Astrocyte of the hippocampus (primary cell): ENCODE measurements at places on chromosomes 7 and 10.

DNA sequence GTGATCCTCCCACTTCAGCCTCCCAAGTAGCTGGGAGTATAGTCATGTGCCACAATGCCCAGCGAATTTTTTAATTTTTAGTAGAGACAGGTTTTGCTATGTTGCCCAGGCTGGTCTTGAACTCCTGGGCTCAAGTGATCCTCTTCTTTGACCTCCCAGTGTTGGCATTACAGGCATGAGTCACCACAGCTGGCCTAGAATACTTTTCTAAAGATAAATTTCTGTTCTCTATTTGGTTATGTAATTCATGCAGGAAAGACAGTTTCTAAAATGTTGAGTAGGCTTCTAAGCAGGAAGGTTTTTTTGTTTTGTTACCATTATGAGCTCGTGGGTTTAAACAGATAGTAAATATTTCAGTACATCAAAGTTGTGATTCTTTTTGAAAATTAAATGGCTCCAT, 5.0 kb downstream of the RBAK start:
- DNase-seq, result no peak

GRCh38 chr10:79298403-79299244, 48.6 kb upstream of the PPIF start:
- peak; percentile 94 for DNase-seq

DNA sequence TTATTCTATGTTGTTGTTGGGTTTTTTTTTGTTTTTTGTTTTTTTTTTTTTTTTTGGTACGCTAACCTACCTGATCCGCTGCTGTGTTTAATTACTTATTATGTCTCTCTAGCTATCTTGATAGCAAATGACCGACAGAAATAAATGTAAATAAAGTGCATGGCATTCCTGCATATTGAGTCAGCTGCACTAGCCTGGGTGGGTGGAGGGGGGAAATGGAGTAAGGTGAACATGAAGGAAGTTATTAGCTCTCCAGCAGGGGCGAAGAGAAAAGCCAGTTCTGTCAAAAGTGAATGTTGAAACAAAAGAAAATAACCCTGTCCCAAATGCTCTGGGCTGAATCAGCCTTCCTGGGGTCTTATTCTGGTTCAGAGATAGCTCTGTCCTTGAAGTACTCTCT, 210.7 kb upstream of the MDFIC start:
- peak; percentile 46 for DNase-seq

GRCh38 chr10:61754587-61755550, 92.1 kb downstream of the CABCOCO1 start:
- DNase-seq, result peak; percentile 55

GRCh38 chr10:71735709-71736569, 16.4 kb upstream of the C10orf105 start:
- no peak for DNase-seq

- no peak for DNase-seq
These were observed 27.6 kb downstream of the AMZ1 start for GRCh38 chr7:2715341-2716231.

GRCh38 chr7:153835103-153835502, 217.1 kb upstream of the DPP6 start:
- DNase-seq, result no peak

GRCh38 chr10:92027141-92027540, 103.6 kb downstream of the BTAF1 start:
- no peak for DNase-seq

- DNase-seq, result peak; percentile 46
These were observed 6.0 kb upstream of the REEP3 start for GRCh38 chr10:63515002-63515763.

DNA sequence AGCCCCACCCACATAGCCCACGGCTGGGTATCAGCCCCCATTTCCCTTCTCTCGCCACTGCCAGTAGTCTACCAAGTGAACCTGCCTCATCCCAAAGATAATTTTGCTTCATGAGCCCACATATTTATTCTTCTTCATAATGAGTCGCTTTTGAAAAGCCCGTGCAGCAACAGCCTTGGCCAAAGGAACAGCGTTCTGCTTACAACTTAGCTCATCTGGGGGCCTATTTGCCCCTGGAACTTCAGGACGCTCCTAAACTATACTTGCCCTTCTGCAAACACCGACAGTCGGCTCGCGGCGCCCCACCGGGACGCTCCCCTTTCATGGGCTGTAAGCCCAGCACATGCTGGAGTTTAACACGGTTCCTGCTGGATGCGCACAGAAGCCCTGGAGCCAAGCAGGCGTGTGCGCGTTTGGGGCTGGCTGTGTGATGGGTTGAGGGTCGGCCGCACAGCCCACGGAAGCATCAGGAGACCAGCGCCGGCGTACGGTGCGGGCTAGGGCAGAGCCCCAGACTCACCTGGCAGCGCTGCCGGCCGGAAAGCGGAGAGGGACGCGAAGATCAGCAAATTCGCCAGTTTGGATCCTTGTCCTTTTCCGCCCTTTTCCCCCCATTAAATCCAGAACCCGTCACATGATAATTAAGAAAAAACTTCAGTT, 370 bp downstream of the TMEM60 start:
- DNase-seq, result no peak

- DNase-seq, result peak; percentile 93
These were observed 110.7 kb downstream of the AKR1D1 start for GRCh38 chr7:138186951-138187351.

GRCh38 chr10:85946713-85947326, 419.8 kb downstream of the GRID1 start:
- DNase-seq, result no peak

DNA sequence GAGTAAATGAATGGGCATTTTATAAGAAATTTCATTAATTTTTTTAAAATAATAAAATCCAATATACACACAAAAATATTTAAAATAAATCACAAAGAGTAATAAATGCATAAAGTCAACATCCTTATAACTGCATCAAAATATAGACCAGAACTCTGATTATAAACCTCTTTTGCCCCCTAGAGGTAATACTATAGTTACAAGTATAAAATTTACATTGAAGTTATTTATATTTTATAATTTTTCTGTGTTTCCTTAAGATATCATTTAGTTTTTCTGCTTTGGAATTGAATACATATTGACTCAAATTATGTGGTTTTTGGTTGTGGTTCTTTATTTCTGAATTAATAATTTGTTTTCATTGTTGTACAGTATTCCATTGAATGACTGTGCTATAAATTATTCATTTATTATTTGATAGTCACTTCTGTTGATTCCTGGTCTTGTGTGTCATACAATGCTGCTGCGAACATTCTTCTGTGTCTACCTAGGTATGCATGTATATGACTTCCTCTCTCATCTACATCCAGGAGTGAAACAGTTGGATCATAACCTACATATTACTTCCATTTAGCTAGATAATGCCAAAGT, 673.6 kb downstream of the IPMK start:
- no peak for DNase-seq

DNA sequence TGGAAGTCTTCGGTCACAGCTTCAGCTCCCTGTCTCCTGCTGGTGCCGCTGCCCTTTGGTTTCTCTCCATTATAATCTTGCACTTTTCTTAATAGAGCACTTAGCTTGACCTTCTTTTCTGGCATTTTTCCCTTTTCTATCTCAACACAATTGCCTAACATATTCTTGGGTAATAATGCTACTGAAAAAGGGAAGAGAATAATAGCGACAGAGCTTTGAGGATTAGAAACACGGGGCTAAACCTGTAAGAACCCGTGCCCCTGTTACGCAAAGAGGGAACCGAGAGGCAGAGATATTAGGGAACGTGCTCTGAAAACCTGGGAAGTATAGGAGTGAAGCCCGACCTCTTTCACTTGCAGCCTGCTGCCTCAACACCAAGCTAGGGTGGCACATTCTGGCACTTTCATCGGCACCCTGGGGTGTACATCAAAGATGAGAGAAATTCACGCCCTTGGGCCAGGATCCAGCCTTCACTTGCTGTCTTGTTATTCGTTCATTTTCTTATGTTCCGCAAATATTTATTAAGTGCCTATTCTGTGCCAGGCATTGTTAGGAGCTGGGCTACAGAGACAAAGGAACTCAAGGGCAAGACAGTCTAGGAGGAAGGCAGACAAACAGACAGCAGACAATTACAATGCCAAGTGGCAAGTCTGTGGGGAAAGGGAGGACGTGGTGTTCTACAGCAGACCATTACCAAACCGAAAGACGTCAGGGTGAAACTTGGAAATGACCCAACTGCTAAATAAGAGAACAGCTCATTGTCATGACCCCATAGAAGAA, 33.0 kb upstream of the GALNTL5 start:
- no peak for DNase-seq

GRCh38 chr10:78009662-78010061, 19.7 kb downstream of the POLR3A start:
- no peak for DNase-seq

- DNase-seq, result peak; percentile 8
These were observed 99.6 kb downstream of the ZMYND11 start for GRCh38 chr10:234708-235406.

DNA sequence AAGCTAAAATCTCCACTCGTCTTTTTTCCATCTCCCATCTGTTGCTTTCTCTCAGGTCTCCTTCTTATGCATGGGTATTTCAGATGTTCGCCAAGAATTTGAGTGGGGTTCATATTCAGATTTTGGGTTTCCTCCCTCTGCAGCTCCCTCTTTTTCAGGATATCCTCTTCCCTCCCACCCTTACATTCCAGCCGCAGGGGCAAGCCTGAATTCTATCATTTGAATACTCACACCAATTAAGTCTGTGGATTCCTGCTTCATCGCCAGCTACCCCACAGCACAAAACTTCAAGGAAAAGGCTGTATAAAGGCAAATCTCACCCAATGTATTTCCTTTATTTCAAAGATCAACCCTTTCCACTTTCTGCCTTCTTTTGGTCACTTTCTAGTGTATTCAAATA, 41.6 kb upstream of the FOXI2 start:
- DNase-seq, result no peak

DNA sequence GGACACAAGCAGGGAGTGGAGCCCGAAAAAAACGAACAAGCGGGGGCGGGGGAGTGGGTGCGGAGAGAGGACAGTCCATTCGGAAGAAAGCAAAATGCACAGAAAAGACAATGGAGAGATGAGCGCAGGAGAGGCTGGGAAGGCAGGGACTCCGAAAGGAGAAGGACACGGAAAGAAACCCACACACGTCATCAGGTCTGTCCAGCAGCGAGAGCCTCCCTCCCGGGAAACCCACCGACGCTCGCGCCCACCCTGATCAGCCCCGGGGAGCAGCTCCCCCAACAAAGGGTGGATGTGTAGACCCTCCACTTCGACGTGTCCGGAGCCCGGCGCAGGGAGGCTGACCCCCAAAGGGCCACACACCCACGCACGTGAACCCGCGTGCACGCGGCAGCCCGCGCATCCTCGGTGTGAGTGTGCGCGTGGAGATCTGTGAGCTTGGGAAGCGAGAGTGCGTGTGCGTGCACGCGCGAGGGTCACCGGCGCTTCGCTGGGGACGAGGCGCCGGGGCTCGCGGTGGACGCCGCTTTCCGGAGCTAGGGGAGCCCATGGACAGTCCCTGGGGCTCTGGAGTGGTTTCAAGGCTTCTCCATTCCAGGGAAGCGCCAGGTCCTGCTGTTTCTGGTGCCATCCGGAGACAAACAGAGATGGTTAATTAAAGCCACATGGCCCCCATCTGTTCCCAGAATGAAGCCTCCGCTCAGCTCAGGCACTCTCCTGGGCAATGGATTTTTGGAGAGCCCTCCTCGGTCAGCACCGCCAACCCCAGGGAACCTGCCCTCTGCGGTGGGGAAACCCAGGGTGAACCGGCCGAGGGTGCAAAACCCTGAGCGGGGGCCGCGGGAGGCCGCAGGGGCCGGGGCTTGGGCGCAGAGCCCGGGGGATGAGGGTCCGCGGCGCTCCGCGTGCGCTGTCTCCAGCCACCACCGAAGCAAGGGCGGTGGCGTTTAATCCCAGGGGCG, 916 bp downstream of the LAMB1 start:
- peak; percentile 57 for DNase-seq

- no peak for DNase-seq
These were observed 31.6 kb downstream of the CHAT start for GRCh38 chr10:49645417-49645816.

DNA sequence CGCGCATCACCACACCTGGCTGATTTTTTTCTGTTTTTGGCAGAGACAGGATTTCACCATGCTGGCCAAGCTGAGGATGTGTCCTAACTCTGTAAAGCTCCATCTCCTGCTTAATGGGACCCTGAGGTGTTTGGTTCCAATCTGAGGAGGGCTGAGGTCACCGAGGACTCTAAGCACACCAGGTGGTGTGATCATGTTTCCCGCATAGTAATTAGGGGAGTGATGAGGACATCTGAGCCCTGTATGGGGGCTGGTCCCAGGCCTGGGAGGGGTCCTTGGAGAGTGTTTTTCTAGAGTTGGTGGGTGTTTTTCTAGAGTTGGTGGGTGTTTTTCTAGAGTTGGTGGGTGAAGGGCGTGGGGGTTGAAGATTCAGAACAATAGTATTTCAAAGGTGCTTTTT, 3.0 kb upstream of the ABHD11 start:
- DNase-seq, result no peak

DNA sequence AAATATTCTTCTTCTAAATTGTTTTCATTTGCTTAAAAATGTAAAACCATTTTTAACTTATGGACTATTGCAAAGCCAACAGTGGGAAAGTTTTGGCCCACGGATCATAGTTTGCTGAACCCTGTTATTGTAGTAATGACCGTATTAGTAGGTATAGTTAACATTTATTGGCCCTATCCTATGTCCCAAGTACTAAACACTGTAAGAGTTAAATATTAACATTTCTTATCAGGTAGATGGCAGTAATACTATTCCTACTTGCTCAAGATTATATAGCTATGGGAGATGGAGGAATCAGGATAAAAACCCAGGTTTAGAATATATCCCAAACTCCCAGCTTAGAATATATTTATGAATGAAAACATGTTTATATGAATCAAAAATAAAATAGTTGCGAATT, 993.2 kb downstream of the SORCS3 start:
- no peak for DNase-seq

GRCh38 chr10:104966563-104967297, 325.6 kb downstream of the SORCS3 start:
- DNase-seq, result no peak

DNA sequence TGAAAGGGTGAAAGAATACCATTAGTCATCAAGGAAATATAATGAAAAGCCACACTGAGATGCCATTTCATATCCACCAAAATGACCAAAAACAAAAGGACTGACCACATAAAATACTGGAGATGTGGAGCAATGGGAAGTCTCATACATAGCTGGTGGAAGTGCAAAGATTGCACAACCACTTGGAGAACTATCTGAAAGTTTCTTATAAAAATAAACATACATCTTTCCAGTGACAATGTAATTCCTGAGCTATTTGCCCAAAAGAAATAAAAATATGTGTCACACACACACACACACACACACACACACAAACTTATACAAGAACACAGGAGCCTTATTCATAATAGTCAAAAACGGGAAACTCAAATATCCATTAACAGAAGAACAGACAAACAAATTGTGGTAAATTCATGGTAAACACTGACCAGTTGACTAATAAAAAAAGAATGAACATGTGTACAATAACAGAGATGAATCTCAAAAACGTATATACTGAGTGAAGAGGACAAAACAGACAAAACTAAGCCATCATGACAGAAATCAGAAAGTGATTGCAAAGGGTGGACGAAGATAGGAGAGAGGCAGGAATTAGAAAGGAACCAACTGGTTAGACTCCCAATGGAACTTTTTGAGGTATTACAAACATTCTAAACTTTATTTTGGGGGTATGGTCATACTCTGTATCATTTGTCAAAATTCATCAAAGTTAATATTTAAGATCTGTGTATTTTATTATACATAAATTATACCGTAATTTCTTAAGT, 21.5 kb downstream of the WASL start:
- peak; percentile 89 for DNase-seq

GRCh38 chr10:79437111-79437814, 8.2 kb downstream of the ZCCHC24 start:
- no peak for DNase-seq

- DNase-seq, result peak; percentile 20
These were observed 372.3 kb upstream of the NRP1 start for GRCh38 chr10:33706746-33707145.

- DNase-seq, result no peak
These were observed 86.3 kb downstream of the PLPP4 start for GRCh38 chr10:120543291-120543690.
